ENCODE measurements at places on chromosomes 7 and 10.

GRCh38 chr10:74925291-74925690 is 98.9 kb downstream of the KAT6B start:
- DNase-seq, result no peak

- DNase-seq, result no peak
Observed at GRCh38 chr10:74460812-74461211, 309.8 kb downstream of the ADK start.

DNA sequence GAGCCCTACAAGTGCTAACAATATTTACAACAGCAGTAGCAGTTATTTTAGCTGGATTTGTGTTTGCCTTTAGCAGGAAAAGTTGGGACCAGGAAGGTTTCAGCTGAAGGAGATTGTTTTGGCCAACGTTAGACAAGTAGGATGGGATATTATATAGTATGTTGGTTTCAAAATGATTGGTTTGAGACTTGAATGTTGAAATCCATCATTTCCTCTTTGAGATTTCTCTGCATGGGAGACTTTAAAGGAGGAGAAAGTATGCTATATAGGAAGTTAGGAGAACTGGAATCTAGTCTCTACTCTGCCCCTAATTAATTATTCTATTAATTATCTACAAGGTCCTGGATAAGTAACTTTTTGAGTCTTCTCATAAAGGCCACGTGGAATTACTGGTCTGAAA is 263.8 kb downstream of the PTEN start:
- no peak for DNase-seq

GRCh38 chr7:35792472-35792871 is 8.4 kb upstream of the SEPTIN7 start:
- DNase-seq, result no peak

- DNase-seq, result no peak
Observed at GRCh38 chr10:129956876-129957673, 7.0 kb downstream of the EBF3 start.

GRCh38 chr10:120684226-120684625 is 166.9 kb upstream of the WDR11 start:
- no peak for DNase-seq

DNA sequence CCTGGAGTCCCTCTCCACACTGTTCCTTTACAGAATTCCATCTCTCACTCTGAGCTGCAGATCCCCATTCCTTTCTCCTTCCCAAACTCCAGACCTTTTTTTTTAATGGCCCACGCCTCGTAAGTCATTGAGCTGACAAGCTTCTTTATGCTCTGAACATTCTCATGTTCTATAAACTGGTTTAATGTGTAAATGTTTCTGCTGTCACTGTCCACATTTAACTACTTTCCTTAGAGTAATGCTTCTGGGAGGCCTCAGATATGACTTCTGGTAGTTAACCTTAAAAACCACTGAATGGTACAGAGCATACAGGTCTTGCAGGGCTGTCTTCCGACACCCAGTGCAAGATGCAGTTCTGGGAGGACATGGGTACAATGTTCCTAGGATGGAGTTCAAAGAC is 71.1 kb upstream of the CAMK2B start:
- DNase-seq, result no peak

- DNase-seq, result peak; percentile 79
Observed at GRCh38 chr10:101441541-101442455, 87.8 kb downstream of the BTRC start.

GRCh38 chr7:130419658-130420057 is 21.2 kb downstream of the CEP41 start:
- DNase-seq, result no peak

DNA sequence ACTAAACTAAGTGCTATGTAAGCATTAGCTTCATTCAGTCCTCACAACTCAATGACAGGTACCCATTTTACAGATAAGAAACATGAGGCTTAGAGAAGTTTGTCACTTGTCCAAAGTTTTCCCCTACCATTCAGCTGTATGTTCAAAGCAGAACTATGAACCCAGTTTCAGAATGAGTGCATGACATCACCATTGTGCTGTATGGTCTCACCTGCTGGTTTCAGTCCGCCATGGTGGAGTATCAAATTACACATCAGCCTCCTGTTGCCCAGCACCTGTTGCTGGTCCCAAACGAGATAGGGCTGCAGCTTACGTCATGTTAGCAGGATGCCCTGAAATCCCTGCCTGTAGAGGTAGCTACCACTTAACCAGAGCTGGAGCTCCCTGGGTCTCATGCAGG is 95.0 kb downstream of the DYNC1I1 start:
- DNase-seq, result no peak

DNA sequence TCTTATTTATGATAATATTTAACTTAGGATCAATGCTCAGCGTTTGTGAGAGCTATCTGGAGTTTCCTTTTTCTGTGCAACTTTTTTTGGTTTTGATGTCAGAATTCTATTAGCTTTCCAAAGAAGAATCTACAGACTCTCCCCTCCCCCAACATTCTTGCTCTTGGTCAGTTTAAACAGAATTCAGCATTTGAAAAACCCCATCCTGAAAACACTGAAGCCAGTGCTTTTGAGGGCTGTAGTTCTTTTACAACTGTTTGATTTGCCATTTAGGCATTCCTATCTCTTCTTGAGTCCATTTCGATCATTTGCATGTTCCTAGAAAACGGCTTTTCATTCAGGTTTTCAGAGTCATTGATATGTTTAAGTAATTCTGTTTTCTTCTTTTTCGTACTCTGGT is 15.6 kb upstream of the CXCL12 start:
- no peak for DNase-seq

DNA sequence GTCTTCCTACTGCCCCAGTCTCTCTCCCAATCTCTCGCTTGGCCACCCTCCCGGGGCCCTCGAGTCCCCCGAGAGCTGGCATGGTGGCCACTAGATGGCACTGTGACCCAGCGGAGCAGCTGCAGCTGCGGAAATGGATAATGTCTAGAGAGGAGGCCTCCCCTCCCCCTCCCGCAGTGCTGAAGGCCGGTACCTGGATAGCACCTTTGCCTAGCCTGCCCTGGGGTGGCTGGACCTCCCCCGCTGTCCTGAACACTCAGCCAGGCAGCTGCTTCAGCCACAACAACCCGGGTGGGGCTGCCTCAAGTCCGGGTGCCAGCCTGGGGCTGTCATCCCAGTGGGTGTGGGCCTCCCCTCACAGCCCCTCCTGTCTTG is 65.2 kb downstream of the GOLGA7B start:
- peak; percentile 89 for DNase-seq

DNA sequence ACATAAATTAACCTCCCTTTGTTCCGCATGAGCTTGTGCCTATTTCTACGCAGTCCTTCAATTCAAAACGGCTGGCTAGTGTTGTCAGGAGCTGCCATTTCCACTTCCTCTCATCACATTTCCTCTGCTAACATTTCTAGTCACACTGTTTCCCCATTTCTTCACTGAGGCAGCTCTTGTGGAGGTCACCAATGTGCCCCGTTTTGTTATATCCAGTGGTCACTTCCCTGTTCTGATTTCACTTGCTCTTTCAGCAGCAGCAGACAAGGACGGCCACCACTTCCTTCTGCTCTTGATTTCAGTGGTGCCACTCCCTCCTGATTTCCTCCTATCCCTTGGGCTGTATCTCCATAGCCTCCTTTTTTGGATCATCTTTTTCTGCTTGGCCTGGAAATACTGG is 64.8 kb upstream of the SEC61G start:
- no peak for DNase-seq

GRCh38 chr10:3118641-3119091 is 51.3 kb downstream of the PFKP start:
- DNase-seq, result no peak

GRCh38 chr7:12244129-12244528 is 33.0 kb downstream of the TMEM106B start:
- DNase-seq, result peak; percentile 40

- DNase-seq, result no peak
Observed at GRCh38 chr10:118264838-118265470, 77.2 kb downstream of the FAM204A start.

DNA sequence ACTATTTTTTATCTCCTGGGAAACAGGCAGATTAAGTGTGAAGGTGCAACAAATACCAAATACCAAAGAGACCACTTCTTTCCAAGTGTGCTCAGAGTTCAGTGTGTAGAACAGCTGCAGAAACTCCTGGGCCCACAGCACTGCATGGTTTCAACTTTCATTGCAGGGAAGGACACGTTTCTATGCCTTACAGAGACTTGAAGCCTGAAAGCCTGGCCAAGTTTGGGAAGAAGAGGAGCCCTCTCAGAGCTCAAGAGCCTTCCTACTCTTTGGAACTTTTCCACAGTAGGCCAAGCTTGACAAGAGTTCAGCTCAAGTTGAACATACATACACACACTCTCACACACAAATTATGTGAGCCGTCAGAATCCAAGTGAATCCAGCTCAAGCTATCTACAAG is 2.5 kb downstream of the HOXA4 start:
- DNase-seq, result no peak

DNA sequence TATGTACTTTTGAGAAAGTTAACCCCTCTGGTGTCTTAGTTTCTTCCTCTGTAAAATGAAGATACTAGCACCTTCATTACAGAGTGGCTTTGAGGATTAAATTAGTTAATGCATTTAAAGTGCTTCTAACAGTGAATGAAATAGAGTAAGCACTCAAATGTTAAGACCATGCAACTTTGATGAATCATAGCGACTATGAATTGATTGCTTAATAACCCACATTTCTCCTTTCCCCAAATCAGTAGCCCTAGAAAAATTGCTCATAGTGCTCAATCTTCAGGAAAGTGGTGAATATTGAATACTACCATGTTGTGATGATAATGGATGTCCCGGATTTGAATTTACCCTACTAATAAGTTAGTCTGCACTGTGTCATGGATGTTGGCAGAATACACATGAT is 48.1 kb downstream of the CD36 start:
- DNase-seq, result no peak
